ENCODE measurements at places on chromosomes 12 and 14.

GRCh38 chr14:99454246-99454645 lies 26.4 kb downstream of the SETD3 start:
- DNase-seq = no peak

DNA sequence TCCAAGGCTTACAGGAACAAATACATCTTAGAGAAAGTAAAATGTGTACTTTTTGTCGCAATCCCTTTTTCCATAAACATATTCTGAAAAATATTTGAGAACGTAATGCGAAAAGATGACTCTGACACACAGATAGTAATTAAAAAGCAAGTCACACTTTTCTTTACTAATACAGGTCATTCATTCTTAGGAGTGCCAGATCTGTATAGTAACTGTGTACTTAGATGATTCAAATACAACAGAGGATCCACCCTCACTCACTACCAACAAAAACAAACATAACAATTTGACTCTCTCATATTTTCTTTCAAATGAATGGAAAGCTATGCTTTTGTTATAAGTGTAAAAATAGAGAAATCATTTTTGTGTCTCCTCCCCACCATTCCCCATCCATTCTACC lies 795.4 kb downstream of the SLC6A15 start:
- DNase-seq = no peak

DNA sequence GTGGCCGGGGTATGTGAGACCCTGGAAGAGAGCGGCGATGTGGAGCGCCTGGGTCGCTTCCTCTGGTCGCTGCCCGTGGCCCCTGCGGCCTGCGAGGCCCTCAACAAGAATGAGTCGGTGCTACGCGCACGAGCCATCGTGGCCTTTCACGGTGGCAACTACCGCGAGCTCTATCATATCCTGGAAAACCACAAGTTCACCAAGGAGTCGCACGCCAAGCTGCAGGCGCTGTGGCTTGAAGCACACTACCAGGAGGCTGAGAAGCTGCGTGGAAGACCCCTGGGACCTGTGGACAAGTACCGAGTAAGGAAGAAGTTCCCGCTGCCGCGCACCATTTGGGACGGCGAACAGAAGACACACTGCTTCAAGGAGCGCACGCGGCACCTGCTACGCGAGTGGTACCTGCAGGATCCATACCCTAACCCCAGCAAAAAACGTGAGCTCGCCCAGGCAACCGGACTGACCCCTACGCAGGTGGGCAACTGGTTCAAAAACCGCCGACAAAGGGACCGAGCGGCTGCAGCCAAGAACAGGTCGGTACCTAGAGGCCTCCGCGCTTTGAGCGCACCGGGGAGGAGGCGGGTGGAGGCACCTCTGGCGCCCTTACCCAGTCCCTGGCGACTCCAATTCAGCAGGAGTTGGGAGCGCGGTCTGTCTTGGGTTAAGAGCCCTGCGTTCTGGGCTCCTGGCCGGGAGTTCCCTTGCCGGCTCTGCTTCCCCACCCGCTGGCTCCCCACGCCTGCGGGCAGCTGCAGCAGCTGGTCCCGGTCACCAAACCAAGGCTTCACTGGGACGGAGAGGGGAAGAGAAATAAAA lies 700 bp downstream of the SIX6 start:
- DNase-seq = no peak

GRCh38 chr14:44778604-44779003 lies 183.1 kb downstream of the KLHL28 start:
- no peak for DNase-seq

- DNase-seq = no peak
These were observed 146.6 kb downstream of the PTPRO start for GRCh38 chr12:15468911-15469310.

DNA sequence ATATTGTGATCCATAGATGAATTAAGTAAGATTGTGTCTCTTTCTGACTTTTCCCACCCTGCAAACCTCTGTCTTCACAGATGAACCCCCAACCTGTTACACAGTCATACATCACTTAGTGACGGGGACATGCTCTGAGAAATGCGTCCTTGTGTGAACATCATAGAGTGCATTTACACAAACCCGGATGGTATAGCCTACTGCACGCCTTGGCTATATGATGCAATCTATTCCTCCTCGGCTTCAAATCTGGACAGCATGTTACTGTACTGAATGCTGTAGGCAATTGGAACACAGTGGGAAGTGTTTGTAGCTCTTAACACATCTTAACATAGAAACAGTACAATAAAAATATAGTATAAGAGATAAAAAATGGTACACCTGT lies 7.4 kb upstream of the TESPA1 start:
- DNase-seq = no peak

DNA sequence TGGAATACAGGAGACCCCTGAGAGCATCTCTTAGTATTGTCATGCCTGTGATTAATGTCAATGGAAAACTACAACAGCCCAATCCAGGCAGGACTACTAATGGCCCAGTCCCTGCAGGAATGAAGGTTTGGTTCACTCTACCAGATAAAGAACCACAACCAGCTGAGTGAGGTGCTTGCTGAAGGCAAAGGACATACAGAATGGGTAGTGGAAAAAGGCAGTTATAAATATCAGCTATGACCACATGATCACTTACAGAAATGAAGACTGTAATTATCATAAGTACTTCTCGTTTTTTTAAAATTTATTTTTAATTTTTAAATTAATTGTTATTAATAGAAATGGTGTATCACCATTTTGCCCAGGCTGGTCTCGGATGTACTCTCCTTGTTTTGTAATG lies 17.2 kb upstream of the LPCAT3 start:
- DNase-seq = no peak

Measured in activated effector memory CD4-positive, alpha-beta T cell treated with Interleukin-2 at 50 U/mL for 16 hours (primary cell).